ENCODE measurements at places on chromosomes 4 and X.

DNA sequence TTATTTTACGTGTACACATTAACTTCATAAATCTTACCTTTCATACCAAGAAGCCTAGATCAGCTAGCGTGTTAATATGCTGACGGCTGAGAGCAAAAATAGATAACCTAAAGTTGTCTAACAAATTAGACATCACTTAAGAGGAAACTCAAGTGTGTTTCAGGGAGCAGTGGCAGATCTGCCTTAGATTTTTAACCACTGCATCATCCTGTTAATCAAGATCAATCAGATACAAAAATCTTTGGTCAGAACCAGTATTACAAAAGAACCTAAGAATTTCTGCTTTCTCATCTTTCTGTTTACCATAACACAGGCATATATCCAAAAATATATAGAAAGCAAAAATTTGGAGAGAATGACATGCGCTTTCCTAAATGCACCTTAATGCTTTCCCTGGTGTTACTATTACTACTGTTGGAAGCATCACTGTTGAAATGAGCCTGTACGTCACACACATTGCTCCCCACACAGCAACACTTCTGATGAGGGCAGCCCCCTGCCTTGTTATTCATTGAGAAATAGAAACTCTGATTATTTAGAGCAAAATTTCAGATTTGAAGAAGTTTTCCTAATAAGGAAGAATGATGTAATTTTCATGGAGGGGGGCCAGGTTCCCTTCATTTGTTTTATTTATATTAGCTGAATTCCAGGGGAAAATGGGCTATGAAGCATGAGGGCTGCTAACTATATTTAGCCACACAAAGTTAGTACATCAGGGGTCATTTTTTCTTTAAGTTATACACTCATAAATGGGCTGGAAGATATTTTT lies 152.3 kb downstream of the CBR4 start:
- DNase-seq, result no peak

DNA sequence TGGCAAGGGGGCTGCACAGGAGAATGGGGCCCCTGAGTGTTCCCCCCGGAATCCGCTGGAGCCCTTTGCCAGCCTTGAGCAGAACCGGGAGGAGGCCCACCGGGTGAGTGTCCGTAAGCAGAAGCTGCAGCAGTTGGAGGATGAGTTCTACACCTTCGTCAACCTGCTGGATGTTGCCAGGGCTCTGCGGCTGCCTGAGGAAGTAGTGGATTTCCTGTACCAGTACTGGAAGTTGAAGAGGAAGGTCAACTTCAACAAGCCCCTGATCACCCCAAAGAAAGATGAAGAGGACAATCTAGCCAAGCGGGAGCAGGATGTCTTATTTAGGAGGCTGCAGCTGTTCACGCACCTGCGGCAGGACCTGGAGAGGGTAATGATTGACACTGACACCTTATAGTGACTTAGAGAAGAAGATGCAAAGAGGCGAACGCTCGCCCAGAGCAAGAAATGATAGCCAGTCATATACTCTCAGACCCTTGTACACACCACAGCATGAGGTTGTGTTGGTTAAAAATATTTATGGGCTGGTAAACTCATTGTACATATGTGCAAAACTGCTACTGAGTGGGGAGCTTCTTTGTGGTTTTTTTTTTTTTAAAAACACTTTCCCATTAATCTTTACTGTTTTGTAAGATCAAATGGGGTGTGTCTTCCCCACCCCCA lies 52.5 kb downstream of the JADE1 start:
- no peak for DNase-seq

GRCh38 chr4:23374259-23374658 lies 515.6 kb downstream of the PPARGC1A start:
- no peak for DNase-seq

DNA sequence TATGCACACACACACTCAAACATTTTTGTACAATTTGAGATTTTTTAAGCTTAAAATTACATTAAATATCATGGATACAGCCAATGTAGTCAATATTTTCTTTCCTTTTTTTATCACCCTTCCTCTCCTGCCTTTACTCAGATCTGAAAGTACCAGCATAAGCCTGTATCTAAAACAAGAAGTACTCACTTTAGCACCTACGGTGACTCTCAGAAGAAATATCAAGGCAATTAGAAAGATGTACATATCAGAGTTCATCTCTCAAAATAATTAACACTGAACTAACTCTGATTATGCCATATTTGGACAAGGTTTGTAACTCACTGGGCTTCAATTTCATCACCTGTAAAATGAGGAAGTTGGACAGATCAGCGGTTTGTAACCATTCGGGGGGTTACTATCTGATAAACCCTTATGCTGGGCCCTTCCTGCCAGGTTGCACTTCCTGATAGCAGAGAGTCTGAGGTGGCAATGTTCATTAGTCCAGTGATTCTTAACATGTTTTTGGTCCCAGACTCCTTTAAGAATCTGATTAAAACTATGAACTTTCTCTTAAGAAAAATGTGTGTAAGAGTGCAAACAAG lies 5.7 kb upstream of the GPR174 start:
- no peak for DNase-seq

GRCh38 chrX:127702527-127702926 lies 349.7 kb downstream of the ACTRT1 start:
- DNase-seq, result no peak

Measured in stimulated activated CD8-positive, alpha-beta memory T cell treated with anti-CD3 and anti-CD28 coated beads, Interleukin-4, amount 100 ng/mL, for 4 hours (primary cell).